ENCODE measurements at places on chromosomes 6 and 20. TPM values are rescaled to one million over a fixed set of nuclear protein-coding genes. Genes with fewer than 3 reads are reported as not detected.

DNA sequence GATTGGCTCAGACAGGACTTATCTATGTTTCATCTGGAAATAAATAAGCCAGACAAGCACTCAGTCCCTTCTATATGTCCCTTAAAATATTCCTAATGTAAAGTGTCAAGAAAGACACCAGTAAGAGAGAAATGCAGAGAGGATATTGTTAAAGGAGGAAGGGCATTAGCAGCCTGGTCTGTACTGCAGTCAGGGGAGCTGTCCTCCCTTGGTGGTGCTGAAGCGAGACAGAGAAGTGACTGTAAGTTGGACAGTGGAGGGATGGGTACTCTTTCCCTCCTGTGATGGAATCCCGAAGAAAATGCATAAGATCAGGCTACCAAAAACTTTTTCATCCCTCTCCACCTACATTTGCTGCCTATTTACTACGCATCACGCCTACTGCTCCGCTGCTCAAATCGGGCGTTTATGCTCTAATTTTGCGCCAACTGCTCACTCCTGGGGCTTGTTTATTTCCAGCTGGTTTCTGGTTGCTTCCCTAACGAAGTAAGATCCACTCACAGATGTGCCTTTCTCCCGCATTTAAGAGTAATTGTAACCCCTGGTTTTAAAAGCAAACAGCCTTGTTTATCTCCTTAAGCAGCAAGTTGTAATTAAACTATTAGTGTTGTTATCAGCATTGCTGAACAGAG lies 35.2 kb downstream of the PHACTR1 start:
- peak; percentile 36 for DNase-seq

Gene PTPRA
- 50.6 TPM for total RNA-seq

Gene PPIL4
- total RNA-seq, result 59.0 TPM

Gene OXT
- total RNA-seq, result not detected

Gene OR12D3
- total RNA-seq, result not detected

DNA sequence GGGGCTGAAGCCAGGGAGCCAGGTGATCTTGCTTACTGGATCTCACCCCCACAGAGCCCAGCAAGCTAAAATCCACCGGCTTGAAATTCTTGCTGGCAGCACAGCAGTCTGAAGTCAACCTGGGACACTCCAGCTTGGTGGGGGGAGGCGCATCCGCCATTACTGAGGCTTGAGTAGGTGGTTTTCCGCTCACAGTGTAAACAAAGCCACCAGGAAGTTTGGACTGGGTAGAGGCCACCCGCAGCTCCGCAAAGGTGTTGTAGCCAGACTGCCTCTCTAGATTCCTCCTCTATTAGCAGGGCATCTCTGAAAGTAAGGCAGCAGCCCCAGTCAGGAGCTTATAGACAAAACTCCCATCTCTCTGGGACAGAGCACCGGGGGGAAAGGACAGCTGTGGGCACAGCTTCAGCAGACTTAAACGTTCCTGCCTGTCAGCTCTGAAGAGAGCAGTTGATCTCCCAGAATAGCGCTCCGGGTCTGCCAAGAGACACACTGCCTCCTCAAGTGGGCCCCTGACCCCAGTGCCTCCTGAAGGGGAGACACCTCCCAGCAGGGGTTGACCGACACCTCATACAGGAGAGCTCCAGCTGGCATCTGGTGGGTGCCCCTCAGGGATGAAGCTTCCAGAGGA lies 206.3 kb upstream of the KHDRBS2 start:
- DNase-seq, result no peak

GRCh38 chr6:124661097-124661661 lies 301.1 kb upstream of the RNF217 start:
- no peak for DNase-seq

DNA sequence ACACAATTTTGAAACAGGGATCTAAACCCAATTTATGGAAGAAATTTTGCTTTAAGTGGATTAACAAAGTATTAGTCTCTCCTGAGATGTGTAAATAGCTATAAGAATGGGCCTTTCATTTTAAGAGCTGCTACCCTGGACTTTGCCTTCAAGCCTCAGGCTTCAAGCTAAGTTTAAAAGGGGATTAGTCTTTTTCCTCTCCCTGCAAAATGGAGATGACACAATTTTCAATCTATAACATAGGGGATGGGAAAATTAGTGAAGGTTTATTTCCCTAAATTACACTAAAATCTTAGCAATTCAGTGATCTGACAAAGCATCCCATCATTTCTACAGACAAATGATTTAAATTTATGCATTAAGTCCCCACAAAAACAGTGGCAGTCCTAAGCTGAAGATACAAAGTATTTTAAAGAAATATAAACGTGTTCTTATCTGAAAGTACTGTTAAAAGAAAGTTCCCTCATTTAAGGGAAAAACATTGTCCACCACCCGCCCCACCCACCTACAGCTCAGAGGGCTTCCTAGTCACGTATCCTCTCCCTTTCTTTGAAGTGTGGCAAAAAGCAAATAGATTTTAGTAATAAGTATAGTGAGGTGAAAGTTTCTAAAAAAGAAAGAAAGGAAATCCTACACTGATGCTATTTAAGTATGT lies 14.5 kb downstream of the ARHGAP18 start:
- no peak for DNase-seq

- DNase-seq, result no peak
Observed at GRCh38 chr6:133241901-133242636, 912 bp downstream of the EYA4 start.

DNA sequence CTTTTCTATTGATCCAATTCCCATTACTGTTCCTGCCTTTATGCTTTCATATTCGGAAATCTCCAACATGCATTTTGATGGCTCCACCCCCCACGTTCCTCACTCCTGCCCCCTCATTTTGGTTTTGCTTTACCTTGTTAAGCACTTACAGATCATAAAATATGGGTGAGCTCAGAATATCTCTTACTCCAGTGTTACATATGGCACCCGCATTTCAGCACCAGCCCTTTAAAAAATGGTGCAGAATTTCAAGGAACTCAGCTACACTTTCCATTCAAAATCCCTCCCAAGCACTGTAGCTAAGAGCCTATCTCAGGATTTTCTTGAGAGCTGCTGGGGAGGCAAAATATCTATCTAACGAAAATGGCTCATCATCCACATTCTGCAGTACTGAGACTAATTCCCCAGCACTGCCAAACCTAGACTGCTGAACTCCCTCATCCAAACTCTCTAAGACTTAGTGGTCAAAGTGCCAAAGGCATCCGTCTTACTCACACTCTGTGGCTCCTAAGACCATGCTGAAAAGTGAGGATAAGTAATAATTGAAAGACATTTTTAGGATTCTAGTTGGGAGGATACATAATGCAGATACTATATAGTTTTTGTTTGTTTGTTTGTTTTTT lies 7.8 kb downstream of the SGK1 start:
- no peak for DNase-seq

Gene ZKSCAN3
- total RNA-seq, result 11.3 TPM

Gene OLIG3
- total RNA-seq, result not detected
